ENCODE measurements at places on chromosomes 1 and 21. TPM values are rescaled to one million over a fixed set of nuclear protein-coding genes. Genes with fewer than 3 reads are reported as not detected.

The C1orf226 gene
- total RNA-seq, result 1.1 TPM

DNA sequence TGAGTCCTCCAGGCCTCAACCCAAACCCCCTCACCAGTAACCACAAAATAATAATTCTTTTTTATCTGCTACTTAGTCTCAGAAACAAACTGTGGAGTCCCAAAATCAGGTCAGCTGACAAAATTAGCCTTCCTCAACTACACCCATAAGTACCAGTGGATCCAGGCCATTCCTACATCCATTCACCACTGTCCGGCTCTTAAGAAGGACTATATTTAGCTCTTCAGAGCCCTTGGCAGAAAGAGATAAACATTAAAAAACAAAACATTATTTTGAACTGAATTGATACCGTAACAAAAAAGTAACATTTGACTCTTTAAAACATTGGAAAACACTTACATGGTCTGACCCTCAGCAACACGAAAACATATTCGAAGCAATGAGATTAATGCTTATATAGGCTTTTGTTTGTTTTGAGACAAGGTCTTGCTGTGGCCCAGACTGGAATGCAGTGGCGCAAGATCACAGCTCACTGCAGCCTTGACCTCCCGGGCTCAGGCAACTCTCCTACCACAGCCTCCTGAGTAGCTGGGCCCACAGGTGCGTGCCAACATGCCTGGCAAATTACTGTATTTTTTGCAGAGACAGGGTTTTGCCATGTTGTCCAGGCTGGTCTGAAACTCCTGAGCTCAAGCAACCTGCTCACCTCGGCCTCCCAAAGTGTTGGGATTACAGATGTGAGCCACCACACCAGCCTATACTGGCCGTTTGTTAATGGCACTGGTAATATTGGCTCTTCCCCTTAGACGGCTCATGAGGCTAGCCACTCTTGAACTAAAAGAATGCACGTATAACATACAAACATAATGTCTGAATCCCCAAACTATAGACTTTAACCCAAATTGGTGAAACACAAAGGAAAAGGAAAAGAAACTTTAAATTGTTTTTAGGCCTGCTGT, 330.7 kb downstream of the SMYD3 start:
- DNase-seq, result no peak

DNA sequence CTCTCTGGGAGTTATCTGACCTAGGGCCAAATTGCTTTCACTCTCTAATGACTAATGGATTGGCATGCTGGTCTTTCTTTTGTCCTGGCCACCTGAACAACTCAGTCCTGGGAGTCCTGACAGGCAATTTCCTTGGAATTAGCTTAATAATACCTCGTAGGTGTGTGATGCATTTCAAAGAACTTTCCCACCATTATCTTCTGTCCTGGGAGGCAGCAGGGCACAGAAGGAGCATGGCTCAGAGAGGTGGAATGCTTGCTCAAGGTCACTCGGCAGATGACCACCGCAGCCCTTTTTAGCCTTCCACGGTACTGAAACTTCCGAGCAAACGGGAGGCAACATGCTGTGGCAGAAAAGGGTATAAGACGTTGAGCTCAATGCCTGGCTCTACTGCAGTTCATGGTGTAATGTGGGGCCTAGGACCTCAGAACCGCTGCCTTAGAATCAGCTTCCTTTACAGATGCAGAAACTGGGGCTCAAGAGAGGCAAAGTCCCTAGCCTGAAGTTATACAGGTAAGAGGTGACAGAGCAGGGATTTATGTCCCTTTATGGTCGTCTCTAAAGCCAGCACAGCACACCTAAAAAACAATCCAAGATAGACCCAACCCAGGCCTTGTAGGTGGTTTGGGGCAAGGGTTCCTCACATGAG, 3.2 kb downstream of the ID3 start:
- DNase-seq, result no peak

- no peak for DNase-seq
These were observed 31.4 kb upstream of the GBP6 start for GRCh38 chr1:89332461-89332860.

The FMO5 gene
- 0.62 TPM for total RNA-seq

DNA sequence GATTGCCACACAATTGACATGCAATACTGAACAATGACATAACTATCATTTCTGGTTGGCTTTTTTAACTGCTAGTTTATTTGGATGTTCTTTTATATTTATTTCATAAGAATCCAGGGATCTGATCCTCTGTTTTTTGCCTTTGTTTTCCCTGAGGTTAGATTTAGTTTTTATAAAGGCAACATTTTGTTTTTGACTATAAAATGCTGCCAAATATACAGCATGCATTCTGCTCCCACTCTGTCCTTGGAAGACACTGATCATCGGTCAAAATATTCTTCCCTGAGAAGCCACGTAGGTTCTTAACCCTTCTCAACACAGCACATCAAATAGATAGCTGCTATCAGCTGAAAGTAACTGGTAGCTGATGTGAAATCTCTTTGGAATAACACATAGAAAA, 52.5 kb downstream of the LYPLAL1 start:
- DNase-seq, result no peak

DNA sequence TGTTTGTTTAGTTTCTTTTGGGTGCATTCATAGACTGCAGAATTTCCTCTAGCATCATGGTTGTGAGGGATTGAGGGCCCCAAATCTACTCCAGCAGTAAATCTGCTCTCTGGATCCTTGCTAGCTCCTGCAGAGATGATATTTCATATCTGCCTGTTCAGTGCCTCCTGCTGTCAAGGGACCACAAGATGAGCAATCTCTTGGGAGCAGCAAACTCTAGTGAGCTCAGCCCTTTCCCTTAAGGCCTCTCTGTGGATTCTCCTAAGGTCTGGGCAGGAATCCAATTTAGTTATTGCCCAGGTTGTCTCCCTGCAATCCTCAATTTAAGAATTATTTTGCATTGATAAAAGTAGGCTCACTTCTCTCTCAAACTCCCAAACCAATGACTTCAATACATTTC, 76.9 kb downstream of the RGS18 start:
- no peak for DNase-seq

The AMY2A gene
- total RNA-seq, result not detected

DNA sequence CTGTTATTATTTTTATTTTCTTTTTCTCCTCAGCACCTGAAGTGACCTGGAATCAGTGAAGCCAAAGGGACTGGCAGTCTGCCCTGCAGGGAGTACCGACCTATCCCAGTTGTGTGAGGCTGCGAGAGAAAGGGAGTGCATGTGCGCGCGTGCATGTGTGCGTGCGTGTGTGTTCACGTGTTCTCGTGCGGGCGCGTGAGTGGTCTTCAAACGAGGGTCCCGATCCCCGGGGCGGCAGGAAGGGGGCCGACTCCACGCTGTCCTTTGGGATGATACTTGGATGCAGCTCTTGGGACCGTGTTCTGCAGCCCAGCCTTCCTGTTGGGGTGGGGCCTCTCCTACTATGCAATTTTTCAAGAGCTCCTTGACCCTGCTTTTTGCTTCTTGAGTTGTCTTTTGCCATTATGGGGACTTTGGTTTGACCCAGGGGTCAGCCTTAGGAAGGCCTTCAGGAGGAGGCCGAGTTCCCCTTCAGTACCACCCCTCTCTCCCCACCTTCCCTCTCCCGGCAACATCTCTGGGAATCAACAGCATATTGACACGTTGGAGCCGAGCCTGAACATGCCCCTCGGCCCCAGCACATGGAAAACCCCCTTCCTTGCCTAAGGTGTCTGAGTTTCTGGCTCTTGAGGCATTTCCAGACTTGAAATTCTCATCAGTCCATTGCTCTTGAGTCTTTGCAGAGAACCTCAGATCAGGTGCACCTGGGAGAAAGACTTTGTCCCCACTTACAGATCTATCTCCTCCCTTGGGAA, 123.3 kb downstream of the PRDM2 start:
- no peak for DNase-seq

- DNase-seq, result no peak
These were observed 54.9 kb downstream of the WDR64 start for GRCh38 chr1:241706967-241707366.

GRCh38 chr1:204431310-204432184, 19.9 kb upstream of the PPP1R15B start:
- peak; percentile 57 for DNase-seq

DNA sequence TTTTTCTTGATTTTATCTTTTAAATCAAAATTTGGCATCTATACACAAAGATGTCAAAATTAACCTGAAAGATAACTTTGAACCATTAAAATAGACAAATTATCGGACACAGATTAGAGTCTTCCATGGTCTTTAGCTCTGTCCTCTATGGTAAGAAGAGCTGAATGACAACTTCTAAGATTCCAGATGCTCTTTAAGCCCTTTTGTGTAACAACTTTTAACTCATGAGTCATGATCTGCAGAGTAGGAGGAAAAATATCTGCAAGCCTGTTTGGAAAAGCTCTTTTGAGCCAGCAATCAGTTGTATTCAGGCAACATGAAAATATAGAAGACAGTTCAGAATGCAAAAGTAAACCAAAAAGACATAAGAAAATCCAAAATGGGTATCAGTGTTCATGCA, 37.8 kb downstream of the TTC13 start:
- no peak for DNase-seq

The EXTL1 gene
- 2.3 TPM for total RNA-seq

The SCAMP3 gene
- 19.5 TPM for total RNA-seq

The GPR157 gene
- 0.47 TPM for total RNA-seq

The HSD11B1 gene
- not detected for total RNA-seq

GRCh38 chr1:234208791-234209190, 164.5 kb upstream of the COA6 start:
- no peak for DNase-seq

The TTC22 gene
- total RNA-seq, result 0.16 TPM

DNA sequence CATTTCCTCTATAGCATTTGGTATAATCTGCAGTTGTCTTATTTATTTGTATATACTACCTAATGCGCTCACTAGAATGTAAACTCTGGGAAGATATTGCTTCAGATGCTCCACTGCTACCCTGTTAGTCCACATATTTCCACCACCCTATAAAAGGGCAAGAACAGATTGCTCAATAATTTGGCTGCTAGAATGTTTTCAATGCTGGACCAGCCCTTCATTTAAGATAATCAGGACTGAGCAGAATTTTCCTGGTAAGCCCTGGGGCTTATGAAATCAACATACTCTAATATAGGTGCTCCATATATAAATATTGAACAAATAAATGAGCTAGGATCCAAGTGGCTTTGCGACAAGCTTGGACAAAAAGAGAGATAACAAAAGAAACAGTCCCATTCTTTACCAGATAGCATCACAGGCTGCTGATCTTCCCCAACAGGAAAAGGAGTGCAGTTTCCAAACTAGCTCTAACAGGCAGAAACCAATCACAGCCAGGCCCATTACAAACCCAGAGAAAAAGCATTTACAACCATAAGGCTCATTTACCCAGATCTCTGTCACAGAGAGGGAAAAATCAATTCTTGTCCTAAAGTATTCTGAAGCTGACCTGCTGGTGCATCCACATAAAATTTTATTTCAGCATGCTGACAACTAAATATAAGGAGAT, 8.3 kb downstream of the BCAR3 start:
- DNase-seq, result no peak

DNA sequence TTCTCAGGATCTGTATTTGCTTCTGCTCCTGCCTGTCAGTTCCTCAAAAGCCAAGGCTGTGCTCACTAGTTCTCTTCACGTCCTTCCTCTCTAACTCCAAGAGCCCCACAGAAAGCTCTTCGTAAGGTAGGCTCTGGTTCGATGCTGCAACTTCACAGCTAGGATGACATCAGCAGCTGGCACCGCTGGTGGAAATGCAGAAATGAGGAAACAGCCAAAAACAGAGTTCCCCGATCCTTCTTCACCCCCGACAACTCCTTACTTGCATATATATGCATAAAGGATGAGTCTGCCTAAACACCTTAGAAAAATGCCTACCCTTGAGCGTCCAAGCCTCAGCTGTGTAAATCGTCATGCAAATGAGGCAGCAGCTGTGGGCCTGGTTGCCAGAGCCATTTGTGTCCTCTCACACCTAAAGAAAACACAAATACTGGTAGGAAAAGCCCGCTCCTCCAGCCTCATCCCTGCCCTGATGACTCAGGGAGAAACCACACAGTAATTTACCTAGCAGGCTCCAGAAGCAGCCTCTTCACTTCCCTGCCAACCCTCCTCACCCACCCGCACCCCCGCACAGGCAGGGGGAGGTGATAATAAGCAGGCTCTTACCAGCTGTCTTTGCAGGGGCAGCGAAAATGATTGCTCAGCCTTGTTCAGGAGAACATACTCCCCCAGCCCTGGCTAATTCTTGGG, 28.2 kb downstream of the BATF3 start:
- DNase-seq, result peak; percentile 67

- DNase-seq, result no peak
These were observed 841.6 kb upstream of the B3GALT2 start for GRCh38 chr1:194028002-194028401.

- no peak for DNase-seq
These were observed 128.3 kb downstream of the NOS1AP start for GRCh38 chr1:162197615-162198421.

GRCh38 chr1:117009132-117009531, 7.6 kb downstream of the CD101 start:
- DNase-seq, result no peak

DNA sequence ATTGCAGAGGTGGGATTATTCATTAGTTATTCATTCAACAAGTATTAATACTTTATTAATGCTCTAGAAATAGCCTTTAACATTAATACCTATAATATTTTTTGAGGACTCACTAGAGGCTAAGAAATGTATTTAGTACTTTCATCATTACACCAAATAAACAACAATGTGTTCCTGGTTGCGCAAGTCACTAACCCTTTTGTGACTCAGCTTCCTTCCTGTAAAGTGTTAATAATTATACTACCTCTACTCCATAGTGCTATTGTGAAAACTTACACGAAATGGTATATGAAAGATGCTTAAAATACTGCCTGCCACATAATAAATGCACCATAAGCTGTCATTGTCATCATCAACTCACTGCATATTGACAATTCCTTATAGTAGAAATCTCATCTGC, 431.0 kb downstream of the DPYD start:
- no peak for DNase-seq

GRCh38 chr1:19065526-19066247, 109.2 kb upstream of the IFFO2 start:
- no peak for DNase-seq

GRCh38 chr1:198604975-198605374, 33.9 kb upstream of the PTPRC start:
- no peak for DNase-seq

DNA sequence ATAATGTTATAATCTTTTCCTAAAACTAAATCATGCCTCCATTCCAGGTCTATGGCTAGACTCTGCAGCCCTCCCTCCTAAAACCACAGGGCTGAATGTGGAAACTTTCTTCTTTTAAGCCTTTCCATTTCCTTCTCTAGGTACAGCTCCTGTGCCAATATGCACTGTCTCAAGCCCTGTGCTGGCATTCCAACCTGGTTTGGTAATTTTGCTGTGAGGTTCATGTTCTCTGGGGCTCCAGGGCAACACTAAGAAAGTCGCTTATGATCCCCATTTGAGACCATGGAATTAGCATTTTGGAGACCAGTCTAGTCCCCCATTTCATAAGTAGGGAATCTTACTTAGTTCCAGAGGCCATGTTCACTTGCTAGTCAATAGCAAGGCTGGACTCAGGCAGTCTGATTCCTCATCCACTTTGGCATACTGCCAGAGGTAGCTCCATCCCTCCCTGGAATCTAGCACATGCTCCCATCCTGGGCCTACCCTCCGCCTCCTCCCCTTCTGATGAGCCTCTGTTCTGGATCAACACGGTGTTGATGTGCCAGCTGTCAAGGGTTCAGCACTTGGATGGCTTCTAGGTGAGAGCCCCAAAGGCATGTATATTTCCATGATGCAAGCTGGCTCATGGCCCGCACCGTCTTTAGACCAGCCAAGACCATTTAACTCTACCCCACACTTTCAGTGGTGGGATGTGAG, 36.5 kb downstream of the ZMYND12 start:
- DNase-seq, result no peak

The PTPN14 gene
- 2.7 TPM for total RNA-seq

All from occipital lobe (tissue), 3 donors.